Foreskin keratinocyte (primary cell): ENCODE measurements at places on chromosomes 6 and 20. TPM values are rescaled to one million over a fixed set of nuclear protein-coding genes. Genes with fewer than 3 reads are reported as not detected.

The FNDC1 gene
- 0.03 and 0.04 TPM in 2 replicates for total RNA-seq

The IRF4 gene
- not detected in 2 replicates for total RNA-seq

The FAM217A gene
- total RNA-seq = not detected in 2 replicates

The TUBB gene
- total RNA-seq = 1,201 and 1,290 TPM in 2 replicates

The HTR1E gene
- not detected in 2 replicates for total RNA-seq

GRCh38 chr6:151805286-151805840, 2.1 kb upstream of the ESR1 start:
- no peak for DNase-seq

DNA sequence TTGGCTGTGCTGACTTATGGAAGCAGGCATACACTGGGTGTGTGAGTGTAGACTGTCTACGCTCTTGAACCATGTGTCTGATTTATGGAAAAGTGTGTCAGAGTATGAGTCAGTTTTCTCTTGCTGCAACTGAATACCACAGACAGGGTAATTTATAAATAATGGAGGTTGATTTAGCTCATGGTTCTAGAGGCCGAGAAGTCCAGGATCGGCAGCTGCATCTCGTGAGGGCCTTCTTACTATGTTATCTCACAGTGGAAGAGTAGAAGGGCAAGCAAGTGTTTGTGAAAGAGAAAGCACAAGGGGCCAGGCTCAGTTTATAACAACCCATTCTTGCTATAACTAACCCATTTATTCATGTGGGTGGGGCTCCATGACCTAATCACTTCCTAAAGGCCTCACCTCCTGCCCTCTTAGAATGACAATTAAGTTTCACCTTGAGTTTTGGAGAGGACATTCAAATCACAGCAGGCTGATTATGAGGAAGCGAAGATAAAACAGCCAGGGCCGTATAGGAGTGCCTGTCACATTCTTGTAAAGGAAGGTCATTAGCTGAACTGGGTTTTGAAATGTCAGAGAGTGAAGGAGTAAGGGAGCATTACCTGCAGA, 6.7 kb downstream of the GPR31 start:
- no peak for DNase-seq

DNA sequence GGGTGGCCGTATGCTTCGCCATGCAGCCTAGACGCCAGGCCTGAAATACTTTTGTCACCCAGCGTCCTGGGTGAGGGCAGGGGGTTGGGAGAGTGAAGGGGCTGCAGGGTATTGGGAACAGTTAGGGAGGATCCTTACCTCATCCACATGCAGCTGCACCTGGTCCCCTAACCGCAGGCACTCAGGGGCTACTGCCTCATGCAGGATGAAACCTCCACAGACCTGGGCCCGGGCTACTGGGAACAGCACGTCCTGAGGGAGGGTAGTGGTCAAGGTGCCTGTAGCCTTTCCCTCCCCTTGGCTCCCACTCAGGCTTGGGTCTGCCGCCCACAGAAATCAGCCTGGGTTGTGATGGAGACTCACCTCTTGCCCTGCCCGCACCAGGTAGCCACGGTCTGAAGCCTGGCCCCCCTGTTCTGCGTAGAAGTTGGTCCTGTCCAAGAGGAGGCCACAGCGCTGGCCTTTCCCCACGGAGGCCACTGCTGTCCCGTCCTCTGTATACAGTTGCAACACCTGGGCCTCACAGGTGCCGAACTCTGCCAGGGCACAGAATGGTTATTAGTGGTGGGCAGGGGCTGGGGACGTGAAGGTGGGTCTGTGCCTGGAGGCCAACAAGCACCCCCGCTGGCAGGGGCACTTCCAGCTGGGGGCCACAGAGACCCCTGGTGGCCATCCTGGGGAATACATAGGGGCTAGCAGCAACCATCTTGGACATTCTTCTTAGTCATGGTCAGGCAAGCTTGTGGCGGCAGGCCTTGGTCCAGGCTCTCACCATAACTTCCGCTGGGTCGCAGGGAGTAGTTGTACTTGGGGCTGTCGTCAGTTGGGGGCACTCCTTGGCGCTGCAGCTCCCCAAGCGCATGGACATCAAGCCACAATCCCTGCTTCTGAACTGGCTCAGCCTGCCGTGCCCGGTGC, 8.6 kb downstream of the AARS2 start:
- no peak for DNase-seq

- DNase-seq = peak; percentile 66
Observed at GRCh38 chr20:5785146-5785545, 34.9 kb downstream of the SHLD1 start.

DNA sequence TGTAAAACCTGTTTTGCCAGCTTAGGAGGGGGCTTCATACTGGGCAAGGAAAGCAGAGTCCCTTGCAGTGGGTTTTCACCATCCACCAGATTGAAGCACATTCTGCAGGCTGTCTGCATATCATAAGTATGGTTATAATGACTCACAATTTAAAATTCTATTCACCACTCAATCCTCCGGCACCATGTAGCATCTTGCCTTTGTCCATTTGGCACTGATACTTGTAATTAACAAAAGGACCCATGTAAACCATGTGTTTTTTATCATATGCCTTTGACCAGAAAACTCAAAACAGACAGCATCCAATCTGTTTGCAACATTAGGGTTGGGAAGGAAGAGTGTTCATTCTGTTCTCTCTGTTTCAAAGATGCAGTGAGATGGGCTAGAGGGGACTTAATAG, 3.0 kb downstream of the CD83 start:
- DNase-seq = no peak

DNA sequence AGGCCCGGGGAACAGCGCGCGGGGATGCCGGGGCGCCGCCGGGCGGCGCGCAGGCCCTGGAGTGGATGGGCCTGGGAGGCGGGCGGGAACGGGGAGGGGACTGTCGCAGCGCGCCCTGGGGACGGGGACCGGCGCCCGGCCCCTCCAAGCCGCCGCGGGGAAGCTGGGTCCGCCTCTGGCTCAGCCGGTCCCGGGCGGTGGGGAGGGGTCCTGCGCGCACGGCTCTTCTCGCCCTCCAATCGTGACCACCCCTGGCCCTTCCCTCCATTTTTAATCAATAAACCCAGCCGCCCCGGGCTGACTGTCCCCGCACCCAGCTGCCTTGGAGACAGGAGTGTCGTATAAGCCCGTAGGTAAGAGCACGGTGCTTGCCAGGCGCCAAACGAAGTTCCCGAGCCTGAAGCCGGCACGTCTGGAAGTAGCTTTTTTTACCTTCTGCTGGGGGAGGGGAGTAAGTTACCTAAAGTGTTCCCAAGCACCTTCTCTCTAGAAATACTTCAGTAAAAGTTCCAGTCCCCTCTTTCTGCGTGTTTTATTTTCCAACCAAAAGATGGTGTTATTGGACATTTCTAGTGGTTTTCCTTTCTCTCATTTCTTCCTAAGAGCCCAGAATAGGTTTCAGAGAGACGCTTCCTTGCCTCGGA, 780 bp upstream of the TAF4 start:
- peak; percentile 40 for DNase-seq

DNA sequence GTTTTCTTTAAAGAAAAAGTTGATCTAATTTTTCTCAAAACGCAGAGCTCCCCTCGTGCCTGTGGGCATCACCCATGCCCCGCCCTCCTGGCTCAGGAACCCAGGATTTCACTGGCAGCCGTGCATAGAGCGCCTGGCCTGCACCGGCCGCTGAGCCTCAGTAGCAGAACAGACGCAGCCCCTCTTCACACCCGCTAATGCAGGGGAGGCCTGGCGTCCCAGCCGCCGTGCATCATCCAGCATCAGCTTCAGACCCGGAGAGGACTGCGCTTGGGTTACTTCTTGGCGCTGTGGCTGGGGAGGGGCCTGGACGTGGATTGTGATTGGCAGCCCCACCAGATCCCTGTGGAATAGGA, 18.1 kb downstream of the RBM38 start:
- DNase-seq = no peak

- no peak for DNase-seq
Observed at GRCh38 chr6:116392132-116393013, 21.6 kb downstream of the DSE start.

- DNase-seq = peak; percentile 85
Observed at GRCh38 chr6:45187836-45188235, 140.3 kb upstream of the RUNX2 start.

DNA sequence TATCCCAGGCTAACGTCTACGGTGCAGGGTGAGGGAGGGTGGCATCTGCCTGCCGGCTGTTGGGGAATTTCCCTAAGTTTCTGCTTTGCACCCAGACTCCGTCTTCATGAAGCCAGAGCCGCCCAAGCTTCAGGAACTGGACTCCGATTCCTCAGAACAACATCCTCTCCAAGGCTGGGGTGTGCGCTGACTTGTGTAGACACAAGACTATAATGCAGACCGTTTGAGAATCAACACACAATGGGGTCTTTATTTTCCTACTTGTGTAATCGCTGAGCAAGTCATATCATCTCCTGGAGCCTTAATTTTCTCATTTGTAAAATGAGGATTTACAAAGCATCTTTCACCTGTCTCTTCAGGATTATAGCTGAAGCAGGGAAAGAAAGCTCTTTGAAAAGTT, 160.5 kb upstream of the AGPAT4 start:
- DNase-seq = no peak

DNA sequence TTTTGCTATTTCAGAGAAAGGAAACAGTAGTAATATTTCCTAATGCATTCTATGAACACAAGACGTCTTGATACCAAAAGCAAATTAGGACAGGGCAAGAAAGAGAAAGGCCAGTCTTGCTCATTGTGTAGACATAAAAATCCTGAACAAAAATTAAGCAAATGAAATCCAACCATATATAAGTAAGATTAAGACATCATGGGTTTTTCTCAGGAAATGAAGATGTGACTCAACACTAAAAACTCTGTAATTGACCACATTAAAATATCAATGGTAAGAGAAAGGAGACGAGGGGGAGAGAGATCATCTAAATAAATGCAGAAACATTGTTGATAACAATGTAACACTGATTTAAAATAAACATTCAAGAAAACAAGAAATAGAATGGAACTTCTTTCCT, 205.4 kb downstream of the SOD2 start:
- DNase-seq = peak; percentile 6

DNA sequence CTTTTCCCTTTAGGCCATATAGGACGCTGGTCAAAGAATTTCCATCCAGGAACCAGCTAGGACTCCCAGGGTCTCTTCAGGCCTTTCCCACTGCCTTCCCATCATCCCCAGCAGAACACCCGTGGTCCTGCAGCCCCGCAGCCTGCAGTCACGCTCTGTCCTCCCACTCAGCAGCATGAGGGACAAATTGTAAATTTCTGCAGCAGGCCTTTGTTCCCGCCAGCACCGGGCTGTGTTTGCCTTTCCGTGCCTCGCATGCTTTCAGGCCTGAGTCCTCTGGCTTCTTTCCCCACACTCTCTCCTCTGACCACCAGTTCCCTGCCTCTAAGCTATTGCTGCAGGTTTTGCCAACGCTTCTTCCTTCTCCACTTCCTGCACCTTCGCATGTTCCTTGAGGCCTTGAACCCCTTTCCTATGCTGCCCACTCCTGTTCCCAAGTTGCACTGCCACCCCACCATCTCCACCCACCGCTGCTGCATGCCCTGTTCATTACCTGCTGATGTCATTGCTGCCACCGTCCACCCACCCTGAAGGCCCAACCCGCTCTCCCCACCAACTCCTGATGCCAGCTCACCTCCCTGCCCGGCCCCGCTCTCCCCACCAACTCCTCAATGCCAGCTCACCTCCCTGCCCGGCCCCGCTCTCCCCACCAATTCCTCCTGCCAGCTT, 49.8 kb downstream of the RNASET2 start:
- DNase-seq = no peak

GRCh38 chr6:125258651-125259353, 43.0 kb downstream of the HDDC2 start:
- no peak for DNase-seq

DNA sequence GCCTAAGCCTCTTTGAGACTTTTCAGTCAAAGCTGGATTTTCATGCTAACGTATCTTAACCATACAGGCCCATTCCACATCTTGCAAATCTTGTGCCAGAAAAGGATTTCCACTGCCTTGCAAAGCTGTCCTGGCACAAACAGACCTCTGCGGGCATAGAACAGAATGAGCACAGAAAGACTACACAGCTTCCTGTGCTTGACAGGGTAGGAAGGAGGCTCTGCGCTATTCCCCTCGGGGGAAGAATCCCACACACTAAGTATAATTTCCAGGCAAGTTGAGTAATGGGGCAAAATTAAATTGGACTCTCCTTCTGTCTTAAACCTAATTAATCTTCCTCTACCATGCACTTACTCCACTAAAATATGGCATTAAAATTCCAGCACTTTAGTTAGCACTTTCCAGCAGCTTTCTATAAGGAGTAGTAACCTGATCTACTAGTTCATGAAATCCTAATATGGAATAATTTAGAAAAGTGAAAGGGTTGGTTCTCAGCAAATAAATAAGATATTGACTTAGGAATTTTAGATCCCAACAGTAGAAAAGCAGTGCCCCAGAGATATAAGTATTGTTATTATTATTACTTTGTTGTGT, 532.1 kb upstream of the JAG1 start:
- DNase-seq = peak; percentile 64
